ENCODE measurements at places on chromosomes 12 and 14.

DNA sequence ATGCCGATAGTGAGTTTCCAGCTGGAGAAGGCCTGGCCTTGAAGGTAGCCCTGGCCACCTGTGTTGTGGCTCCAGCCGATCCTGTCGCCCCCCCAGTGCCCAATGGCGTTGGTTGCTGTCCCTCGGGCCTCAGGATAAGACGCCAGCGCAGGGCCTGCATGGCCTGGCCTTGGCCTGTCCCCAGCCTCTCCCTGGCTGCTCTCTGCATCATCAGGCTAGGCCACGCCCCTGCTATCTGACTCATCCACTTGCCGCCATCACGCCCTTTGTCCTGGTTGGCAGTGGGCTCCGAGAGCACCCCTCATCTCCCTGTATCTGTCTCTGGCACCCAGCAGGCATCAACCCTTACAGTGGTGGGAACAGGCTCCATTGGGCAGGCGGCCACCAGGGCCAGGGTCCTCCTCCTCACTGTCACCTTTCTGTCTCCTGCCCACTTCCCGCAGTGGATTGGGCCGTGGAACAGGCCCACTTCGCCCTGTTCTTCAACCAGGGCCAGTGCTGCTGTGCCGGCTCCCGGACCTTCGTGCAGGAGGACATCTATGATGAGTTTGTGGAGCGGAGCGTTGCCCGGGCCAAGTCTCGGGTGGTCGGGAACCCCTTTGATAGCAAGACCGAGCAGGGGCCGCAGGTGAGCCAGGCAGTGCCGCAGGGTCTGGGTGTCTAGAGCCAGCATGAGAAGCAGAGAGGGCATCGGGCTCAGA, 25.6 kb downstream of the ALDH2 start:
- DNase-seq = no peak

- no peak for DNase-seq
These were observed 1.1 kb downstream of the DIP2B start for GRCh38 chr12:50505675-50506530.

- DNase-seq = no peak
These were observed 92.2 kb downstream of the PTPRR start for GRCh38 chr12:70828351-70828750.

GRCh38 chr12:115341442-115341841, 657.5 kb upstream of the TBX3 start:
- no peak for DNase-seq

DNA sequence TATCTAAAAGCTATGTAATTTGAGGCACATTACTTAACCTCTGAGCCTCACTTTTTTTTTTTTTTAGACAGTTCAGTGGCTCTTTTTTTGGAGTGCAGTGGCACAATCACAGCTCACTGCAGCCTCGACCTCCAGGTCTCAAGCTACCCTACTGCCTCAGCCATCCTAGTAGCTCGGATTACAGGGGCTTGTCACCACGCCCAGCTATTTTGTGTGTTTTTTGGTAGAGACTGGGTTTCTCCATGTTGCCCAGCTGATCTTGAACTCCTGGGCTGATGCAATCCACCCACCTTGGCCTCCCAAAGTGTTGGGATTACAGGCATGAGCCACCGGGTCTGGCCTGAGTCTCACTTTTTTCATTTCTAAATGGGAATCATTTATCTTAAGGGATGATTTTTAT, 192.0 kb upstream of the PDZRN4 start:
- DNase-seq = no peak
